ENCODE measurements at places on chromosomes 6 and 20.

DNA sequence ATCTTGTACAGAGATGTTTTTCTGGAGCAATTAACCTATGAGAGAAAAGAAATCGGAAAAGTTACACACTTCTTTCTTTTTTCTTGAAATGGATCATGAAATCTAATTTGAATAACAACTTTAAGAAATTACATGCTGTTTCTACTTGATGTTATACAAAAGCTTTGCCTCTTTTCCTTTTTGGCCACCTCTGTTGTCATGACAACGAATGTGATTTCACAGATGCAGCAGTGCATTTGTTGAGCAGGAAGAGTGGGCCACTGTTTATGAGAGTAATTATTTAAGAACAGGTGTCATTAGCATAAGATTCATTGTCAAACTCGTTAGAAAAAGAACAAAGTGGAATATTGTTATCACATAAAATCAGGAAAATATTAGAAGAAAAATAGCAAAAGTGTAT, 148.3 kb upstream of the IMPG1 start:
- no peak for DNase-seq

GRCh38 chr20:40991181-40991889, 37.3 kb upstream of the TOP1 start:
- no peak for DNase-seq

DNA sequence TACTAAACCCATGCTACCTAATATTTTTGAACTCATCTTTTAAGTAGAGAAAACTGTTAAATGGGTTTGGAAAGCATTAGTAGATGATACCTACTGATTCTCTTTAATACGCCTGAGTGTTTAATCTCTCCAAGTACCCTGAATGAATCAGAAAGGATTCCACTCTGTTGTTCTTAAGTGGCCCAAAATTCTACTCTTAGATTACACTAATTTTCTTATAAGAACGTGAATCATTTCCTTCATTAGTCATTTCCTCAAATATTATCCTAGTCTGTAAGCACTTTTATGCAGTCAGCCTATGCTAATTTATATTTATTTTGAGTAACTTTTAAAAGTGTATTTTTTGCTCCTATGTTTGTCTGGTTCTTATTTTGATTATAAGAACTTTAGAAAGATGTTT, 380.0 kb downstream of the BTBD9 start:
- no peak for DNase-seq

DNA sequence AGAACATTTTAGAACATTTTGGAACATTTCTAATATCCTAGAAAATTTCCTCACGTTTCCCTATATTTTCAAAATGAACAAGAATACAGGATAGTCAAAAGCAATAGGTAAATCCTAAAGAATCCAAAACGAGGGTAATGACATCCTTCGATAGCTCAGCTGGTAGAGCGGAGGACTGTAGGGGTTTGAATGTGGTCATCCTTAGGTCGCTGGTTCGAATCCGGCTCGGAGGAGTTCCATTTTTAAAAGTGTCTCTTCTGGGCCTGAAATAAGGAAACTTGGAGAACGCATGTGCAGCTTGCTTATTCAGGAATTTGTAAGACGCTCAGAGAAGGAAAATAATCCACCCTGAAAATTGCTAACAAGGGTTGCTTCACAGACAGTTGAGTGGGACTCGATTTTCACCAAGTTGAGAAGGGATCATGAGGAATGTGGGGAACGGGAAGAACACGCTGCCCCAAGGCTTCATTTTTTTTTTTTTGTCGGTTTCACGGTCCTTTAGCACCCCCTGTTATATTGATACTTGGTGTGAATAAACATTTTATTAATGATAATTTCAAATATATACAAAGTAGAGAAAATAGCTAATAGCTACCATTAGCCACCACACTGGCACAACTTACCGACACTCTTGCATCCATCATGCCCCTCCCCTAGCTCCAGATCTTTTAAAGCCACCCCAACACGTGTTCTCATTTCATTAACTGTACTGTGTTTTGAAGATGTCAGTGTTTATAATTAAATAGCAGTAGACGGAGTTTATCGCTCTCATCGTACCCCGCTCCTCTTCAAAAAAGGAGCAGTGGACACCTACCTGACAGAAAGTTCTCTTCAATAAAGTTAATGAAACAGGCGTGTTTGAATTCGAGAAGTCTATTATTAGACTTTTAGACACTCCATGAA, 1.8 kb upstream of the ABT1 start:
- DNase-seq = no peak

- DNase-seq = no peak
These were observed 54.0 kb upstream of the REV3L start for GRCh38 chr6:111536910-111537527.

DNA sequence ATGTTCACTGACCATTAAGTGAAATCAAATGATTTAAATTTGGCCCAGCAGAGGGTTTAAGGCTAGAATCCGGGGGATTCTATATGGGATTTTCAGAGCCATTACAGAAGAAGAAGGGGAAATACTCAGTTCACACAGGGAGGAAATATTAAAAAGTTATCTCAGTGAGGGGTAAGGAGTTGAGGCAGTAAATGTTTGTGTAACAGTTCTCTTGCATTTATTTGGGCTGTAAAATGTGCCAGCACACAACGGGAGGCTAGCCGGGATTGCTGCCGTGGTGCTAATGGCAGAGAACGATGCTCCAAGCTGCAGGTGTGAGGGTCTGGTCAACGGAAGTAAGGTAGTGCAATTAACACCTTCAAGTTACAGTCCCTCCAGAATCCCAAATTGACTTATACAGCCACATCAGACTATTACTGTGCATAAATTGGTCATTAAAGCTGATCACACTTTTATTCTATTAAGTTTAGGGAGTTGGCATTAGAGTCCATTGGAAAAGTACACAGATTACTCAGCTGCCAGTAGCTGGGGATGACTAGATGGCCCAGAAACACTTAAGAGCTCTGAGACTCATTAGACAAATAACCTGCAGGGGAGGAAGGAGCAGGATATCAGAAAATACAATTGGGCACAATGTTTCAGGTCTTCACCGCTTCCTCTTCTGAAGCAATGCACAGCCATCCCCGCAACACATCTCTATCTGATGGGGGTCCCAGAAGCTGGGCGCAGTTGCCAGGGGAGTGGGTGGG, 31.3 kb downstream of the PPP1R3G start:
- no peak for DNase-seq

Data from stimulated activated CD8-positive, alpha-beta memory T cell treated with anti-CD3 and anti-CD28 coated beads, Interleukin-15, amount 100 ng/mL, for 4 hours (primary cell).